Right renal pelvis (tissue), 4 donors: ENCODE measurements at places on chromosomes 4 and X. TPM values are rescaled to one million over a fixed set of nuclear protein-coding genes. Genes with fewer than 3 reads are reported as not detected.

- no peak for DNase-seq
These were observed 85.4 kb downstream of the FRMPD4 start for GRCh38 chrX:12223650-12224049.

GRCh38 chrX:22193851-22194659 is 78.7 kb upstream of the CBLL2 start:
- no peak for DNase-seq

GRCh38 chr4:92215476-92215875 is 88.3 kb upstream of the GRID2 start:
- no peak for DNase-seq

Gene SPP1
- polyA plus RNA-seq: 140 TPM

Gene RPA4
- 0.06 TPM for polyA plus RNA-seq

GRCh38 chr4:106687026-106687425 is 318.4 kb upstream of the GIMD1 start:
- DNase-seq: no peak

- DNase-seq: no peak
These were observed 4.5 kb downstream of the APLN start for GRCh38 chrX:129650183-129650689.

GRCh38 chr4:63553123-63553522 is 856.1 kb downstream of the TECRL start:
- no peak for DNase-seq

GRCh38 chrX:118621081-118621759 is 106.2 kb upstream of the IL13RA1 start:
- DNase-seq: no peak

GRCh38 chrX:129842510-129843208 is 1.0 kb downstream of the ZDHHC9 start:
- DNase-seq: no peak

DNA sequence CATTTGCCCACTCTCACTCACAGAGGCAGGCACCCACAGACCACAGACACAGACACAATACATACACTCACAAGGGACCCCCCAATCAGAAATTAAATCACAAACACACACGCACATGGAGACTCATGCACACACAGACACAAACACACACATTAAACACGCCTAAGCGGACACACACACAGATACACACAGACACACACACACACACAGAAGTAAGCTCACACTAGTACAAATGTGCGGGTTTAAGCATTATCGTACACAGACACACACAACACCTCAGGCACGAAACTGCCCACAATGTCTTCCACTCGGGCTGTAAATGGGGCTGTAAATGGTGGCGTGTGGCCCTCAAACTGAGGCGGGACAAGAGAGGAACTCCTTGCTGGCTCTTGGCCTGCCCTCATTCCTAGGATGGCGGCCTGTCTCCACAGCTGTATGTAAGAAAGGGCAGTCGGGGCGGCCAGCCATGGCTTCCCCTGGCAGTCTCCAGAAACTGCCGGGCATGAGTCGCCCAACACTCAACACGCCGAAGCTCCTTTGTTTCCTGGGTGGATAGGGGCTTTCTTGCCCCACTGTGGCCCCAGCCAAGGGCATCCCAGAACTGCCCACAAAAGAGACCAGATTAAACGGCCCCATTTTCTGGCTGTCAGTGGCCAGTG is 53.9 kb downstream of the NBDY start:
- no peak for DNase-seq

- no peak for DNase-seq
These were observed 39.4 kb upstream of the OCIAD2 start for GRCh38 chr4:48945981-48946380.

DNA sequence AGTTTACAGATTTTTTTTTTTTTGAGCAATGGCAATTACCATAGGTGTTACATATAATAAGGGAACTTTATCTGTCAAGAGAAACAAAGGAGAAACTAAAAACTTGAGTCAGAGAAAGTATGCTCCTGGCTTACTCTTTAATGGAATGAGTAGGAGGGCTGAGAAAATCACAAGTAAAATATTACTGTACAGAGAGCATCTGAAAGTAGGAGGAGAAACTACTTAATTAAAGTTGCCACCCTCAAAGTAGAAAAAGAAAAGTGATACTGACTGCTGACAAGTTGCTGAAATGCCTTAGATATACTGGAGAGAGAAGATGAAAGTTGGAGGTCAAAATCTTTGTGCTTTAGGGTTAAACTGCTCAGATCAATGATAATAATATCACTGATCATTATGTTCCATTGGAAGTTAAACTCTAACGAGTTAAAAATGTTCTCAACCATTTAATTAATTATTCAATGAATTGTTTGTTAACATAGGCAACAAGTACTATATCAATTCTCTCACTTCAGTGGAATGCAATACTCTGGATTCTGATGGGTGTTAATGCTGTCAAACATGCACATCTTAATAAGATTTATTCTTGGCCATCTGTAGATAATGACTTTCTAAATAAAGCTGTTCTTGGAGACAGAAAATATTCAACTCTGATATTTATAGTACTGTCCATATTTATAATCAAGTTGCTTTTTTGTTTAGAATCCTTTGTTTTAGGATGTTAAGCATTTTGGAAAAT is 61.2 kb upstream of the CAMK2D start:
- DNase-seq: no peak

DNA sequence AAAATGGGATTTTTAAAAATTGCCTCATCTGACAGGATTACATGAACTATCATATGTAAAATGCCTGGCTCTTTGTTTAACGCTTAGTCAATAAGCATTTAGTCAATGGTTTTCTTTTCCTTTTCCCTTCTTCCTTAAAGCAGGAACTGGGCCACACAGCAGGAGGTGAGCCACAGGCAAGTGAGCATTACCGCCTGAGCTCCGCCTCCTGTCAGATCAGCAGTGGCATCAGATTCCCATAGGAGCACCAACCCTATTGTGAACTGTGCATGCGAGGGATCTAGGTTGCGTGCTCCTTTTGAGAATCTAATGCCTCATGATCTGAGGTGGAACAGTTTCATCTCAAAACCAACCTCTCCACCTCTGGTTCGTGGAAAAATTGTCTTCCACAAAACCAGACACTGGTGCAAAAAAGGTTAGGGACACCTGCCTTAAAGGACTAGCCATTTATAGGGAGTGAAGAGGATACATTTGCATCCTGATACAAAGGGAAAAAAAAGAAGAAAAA is 306.1 kb downstream of the FBXW7 start:
- no peak for DNase-seq

Gene NPNT
- 246 TPM for polyA plus RNA-seq

DNA sequence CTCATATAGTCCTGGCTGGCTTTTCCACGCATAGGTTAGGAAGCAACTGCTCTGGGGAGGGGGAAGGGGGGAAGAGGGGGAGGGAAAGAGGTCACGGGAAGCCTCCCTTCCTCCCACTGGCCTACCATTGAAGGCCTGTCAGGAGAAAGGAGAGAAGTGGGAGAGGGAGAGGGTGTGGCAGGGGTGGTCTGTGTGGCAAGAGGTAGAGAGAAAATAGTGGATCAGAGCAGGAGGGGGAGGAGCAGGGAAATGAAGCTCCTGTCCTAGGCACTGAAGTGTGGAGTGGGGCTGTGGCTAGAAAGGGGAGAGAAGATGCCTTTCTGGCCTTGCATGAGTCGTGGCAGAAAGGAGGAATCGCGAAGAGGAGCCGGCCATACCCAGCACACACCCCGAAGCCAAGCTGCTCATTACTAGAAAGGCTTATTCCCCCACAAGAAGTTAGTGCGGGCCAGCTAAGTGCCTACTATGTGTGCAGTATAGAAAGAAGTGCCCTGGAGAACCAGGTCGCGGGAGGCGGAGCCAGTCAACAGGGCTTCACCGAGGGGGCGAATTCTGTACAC is 1.1 kb upstream of the TMEM164 start:
- DNase-seq: no peak

GRCh38 chrX:115504167-115504566 is 56.8 kb upstream of the PLS3 start:
- no peak for DNase-seq

DNA sequence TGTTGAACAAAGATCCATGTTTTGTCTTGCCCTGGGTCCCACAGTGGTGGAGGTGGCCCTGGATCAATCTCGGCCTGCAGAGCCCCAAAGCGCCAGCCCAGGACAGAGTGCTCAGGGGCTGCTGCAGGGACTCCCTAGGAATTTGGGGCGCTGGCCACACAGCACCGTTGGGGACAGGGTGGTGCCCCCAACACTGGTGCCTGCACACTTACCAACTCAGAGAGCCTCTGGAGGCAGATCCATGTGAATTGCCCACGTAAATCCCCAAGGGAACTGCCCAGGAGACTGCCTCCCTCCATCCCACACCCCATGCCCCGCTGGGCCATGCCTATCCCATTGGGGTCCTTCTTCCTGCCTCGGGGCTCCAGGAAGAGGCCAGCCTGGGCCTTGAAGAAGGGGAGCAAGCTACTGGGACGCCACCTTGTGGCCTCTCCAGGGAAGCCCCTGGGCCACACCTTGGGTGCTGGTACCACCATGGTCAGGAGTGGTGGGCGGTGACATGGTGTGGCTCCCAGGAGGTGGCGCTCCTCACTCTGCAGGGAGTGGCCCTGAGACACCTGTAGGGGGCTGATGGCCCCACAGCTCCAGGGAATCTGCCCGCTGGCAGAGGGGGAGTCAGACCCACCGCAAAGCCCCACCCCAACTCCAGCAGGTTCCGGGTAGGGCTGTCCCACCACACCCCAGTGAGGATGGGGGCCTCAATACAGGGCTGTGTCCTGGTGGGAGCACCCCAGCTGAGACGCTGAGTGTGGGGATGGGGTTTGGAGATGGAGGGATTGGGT is 22.8 kb downstream of the CFAP99 start:
- DNase-seq: no peak

Gene PRR32
- polyA plus RNA-seq: not detected

GRCh38 chr4:125484912-125485311 is 170.2 kb downstream of the FAT4 start:
- DNase-seq: no peak

Gene UGT2A1
- polyA plus RNA-seq: 1.4 TPM

- no peak for DNase-seq
These were observed 19.0 kb downstream of the HADH start for GRCh38 chr4:108008721-108009120.

DNA sequence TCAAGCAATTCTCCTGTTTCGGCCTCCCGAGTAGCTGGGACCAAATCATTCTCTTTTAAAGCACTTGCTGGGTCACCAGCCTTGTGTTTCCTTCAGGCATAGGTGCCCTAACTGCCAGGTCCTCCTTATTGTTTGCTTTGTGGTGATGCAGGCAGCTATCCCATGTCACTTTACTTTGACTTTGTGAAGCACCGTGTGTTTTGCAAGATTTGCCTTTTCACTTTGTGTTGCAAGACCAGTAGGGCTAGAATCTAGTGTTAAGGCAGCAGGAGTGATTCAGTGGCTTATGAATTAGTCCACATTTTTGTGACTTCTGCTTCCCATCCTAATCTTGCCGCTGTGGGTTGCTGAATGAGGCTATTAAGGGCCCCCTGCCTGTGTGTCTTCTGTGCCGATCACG is 20.2 kb downstream of the SYAP1 start:
- DNase-seq: no peak

GRCh38 chr4:71156616-71157015 is 163.2 kb downstream of the DCK start:
- no peak for DNase-seq

DNA sequence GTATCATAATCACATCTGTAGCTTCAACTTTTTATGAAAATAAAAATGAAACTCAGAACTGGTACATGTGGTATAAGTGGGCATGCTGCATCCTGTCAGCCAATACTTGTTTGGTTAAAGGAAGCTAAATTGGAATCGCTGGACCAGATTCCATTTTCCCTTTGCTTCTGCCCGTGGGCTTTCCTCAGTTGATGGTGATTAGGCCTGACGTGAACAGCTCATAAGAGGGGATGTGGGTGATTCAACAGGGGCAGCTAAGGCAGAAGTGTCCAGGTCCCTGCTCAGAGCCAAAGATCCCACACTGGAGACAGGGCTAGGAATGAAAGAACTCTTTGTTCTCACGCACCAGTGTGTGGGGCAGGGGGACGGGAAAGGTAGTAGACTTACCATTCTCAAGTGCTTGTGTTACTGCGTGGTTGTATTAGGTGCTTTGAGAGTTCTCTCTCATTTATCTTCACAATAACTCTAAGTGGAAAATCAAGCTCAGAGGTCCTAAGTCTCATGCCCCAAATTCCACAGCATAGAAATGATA is 63.2 kb upstream of the GUCY1A1 start:
- no peak for DNase-seq

GRCh38 chr4:13793020-13793710 is 165.6 kb upstream of the BOD1L1 start:
- DNase-seq: no peak

DNA sequence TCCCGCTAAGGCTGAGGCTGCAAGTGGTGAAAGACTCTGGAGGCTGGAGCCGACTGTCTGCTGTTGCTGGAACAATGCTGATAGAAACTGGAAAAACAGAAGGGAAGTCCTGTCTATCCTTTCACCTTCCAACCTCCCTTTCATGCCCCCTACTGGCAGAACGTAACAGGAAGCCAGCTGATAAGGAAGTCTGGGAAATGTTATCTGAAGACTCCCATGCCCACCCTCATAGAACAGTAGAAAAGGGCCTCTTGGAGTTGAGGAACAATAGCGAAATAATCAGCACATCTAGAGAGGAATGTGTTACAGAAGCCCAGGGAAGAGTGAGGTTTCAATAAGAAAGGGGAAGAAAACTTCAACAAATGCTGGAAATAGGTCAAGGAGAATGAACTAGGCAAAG is 117.1 kb upstream of the DKK2 start:
- no peak for DNase-seq

Gene CXorf38
- 11.6 TPM for polyA plus RNA-seq

Gene VBP1
- 81.3 TPM for polyA plus RNA-seq

GRCh38 chr4:242121-242848 is 63.0 kb downstream of the ZNF732 start:
- DNase-seq: no peak

Gene RAB40AL
- polyA plus RNA-seq: not detected

GRCh38 chr4:10611673-10612072 is 72.9 kb downstream of the CLNK start:
- no peak for DNase-seq

GRCh38 chr4:98828801-98829200 is 100.1 kb downstream of the EIF4E start:
- DNase-seq: no peak

Gene MAN2B2
- polyA plus RNA-seq: 17.9 TPM

- DNase-seq: no peak
These were observed 272.5 kb downstream of the DCTD start for GRCh38 chr4:182644683-182645050.

- DNase-seq: no peak
These were observed 27.3 kb upstream of the CRLF2 start for GRCh38 chrX:1239681-1240142.

Gene CFAP99
- polyA plus RNA-seq: 0.76 TPM

DNA sequence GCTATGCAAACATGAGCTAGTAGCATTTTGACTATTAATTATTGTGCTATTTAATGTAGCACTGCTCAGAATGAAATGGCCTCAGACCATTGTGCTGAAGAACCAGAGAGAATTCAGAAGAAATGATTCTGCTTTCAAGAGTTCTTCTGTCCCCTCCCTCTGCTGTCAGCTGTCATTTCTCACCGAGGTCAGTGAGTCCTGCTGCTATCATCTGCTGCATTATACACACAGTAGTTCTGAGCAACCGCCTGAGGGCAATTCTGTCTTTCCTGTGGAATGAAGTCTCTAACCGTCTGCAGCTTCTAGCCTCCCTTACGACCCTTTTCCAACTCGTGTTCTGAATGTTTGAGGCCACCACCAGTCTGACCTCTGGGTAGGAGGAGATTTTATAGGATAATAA is 249.4 kb downstream of the HNRNPD start:
- no peak for DNase-seq

Gene DKK2
- 3.0 TPM for polyA plus RNA-seq

Gene NIPAL1
- 8.7 TPM for polyA plus RNA-seq

GRCh38 chrX:53184836-53185235 is 40.2 kb downstream of the KDM5C start:
- DNase-seq: no peak
